AG04450 (cell line): ENCODE measurements at places on chromosomes 13 and 19. TPM values are rescaled to one million over a fixed set of nuclear protein-coding genes. Genes with fewer than 3 reads are reported as not detected.

- no peak for DNase-seq
Measured at GRCh38 chr19:33805840-33806433, 9.3 kb downstream of the KCTD15 start.

DNA sequence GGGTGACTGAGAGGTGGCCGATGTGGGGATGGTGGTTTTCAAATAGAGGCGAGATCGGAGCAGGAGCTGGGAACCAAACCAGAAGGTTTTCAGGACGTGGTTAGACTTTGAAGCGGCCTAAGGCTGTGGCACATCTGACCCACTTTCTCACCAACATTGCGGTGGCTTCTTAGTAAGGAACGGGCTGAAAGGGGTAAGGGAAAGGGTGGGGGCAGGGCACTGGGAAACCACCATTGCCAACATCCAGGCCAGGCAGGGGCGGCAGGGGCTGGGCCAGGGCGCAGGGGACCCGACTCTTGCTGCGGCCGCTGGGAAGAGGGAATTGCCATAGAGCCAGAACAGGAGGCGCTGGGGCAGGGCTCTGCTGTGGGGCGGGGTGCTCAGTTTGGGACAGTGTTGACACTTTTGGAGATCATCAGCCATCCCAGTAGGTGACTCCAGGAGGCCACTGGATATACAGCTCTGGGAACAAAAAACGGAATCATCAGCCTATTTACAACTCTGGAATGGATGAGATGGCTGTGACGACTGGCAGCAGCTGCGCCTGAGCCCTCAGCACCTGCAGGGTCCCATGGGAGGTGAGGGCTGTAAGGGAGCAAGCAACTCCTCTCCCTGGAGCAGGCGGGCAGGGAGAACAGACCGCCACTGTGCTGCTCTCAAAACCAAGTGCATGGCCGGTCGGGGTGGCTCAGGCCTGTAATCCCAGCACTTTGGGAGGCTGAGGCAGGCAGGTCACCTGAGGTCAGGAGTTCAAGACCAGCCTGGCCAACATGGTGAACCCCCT is 52.2 kb downstream of the IRS2 start:
- no peak for DNase-seq

Gene RNF17
- 0.04 and 0.05 TPM in 2 replicates for polyA plus RNA-seq

Gene NXNL1
- not detected in 2 replicates for polyA plus RNA-seq

DNA sequence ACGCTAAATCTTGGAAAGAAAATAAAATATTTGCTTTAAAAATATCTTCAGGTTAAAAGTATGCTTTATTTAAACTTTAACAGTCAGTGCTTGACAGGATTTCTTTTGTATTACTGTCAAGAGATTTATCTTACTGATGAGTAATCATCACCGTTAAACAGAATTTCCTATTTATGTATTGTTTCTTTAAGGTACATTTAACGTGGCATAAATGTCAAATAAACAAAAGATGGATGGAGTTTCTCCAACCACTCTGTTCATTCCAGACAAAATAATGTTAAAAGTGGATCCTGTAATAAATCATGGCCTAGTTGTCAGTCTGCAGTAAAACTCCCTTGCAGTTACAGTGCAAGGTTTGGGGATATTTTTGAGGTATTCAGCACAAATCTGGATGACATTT is 298.3 kb downstream of the DIAPH3 start:
- DNase-seq, result no peak

GRCh38 chr19:44371815-44372480 is 15.5 kb upstream of the ZNF112 start:
- no peak for DNase-seq

- DNase-seq, result no peak
Measured at GRCh38 chr13:102400675-102401145, 1.1 kb downstream of the FGF14 start.

Gene TDRD12
- 0.07 and 0.09 TPM in 2 replicates for polyA plus RNA-seq

GRCh38 chr19:34075661-34076091 is 96.6 kb upstream of the LSM14A start:
- DNase-seq, result no peak

GRCh38 chr13:108349269-108349668 is 79.8 kb downstream of the TNFSF13B start:
- DNase-seq, result no peak

Gene ZNF99
- not detected in 2 replicates for polyA plus RNA-seq

Gene C13orf42
- polyA plus RNA-seq, result not detected in 2 replicates

DNA sequence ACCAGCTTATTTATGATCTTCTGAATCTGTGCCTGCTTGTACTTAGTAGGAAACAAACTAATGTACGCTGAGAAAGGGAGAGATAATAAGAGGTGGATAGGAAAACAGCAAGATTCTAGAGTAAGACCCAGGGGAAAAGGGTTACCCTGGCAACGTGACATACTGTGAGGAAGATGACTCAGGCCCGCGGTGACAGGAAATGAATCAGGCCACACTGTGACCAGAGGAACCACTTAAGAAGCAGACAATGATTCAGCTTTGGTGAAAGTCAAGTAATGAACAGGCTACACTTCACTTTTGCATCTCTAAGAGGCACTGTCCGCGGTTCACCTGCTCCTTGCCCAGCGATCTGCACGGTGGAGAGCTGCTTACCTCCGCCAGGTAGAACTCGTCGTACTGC is 158.2 kb downstream of the NALCN start:
- no peak for DNase-seq

GRCh38 chr19:35207391-35207871 is 21.1 kb downstream of the FAM187B start:
- DNase-seq, result no peak

Gene ZNF420
- 4.2 and 5.9 TPM in 2 replicates for polyA plus RNA-seq

DNA sequence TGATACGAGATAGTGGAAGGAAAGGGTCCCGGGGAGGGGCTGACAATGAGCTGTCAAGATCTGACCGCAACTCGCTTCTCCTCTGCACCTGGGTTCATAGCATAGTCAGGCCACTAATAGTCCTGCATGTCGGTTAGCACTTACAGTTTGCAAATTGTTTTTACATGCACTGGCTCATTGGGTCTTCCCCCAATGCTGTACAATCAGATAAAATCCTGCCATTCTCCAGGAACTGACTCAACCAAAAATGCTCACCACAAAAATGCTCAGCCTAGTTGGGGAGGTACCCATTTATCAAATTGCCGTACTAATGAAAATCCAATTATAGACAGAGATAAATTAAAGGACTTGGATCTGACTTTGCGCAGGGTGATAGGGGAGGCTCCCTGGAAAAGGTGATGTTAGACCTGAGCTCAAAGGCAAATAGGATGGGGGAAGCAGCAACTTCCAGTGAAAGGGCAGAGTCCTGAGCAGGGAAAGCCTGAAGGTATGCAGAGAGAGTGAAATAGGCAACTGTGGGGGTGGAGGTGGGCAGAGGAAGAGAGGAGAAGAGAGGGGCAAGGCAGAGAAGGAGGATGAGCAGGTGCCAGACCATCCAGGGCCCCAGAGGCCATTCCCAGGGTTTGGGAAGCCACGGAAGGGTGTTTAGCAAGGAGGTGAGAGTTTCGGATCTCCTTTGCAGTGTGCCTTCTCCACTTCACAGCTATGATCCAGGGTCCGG is 326.1 kb upstream of the TSHZ3 start:
- DNase-seq, result no peak

Gene COMMD6
- polyA plus RNA-seq, result 236 and 351 TPM in 2 replicates

- no peak for DNase-seq
Measured at GRCh38 chr19:6693056-6693471, 23.1 kb upstream of the TNFSF14 start.

DNA sequence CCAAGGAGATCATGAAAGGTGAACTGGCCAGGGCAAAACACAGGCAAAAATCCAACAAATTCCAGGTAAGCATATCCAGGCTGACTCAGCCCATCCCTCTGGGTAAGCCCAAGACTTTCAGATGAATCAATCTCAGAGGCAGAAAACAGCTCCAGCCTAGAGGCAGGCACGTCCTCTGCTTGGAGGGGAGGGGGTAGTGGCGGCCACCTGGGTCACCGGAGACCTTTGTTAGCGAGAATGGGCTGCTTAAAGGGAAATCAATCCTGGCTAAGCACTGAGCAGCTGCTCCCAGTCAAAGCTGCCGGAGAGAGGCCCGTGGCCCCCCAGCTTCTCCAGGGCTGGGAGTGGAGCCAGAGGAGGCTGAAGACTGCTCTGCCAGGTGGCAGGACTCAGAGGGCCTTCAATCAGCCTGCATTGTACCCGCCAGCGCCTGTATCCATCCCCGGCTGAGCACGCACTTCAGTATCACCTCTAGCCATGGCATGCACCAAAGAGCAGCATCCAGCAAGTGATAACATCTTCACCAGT is 48.2 kb downstream of the PIN1 start:
- DNase-seq, result no peak

Gene KLK11
- polyA plus RNA-seq, result not detected in 2 replicates

Gene FBXO17
- 10.8 and 11.6 TPM in 2 replicates for polyA plus RNA-seq

- no peak for DNase-seq
Measured at GRCh38 chr19:17966550-17967256, at the start of gene KCNN1. KCNN1 (plus strand) TSS chr19:17967107; CDS start chr19:17973889, 6,782 bp downstream.

DNA sequence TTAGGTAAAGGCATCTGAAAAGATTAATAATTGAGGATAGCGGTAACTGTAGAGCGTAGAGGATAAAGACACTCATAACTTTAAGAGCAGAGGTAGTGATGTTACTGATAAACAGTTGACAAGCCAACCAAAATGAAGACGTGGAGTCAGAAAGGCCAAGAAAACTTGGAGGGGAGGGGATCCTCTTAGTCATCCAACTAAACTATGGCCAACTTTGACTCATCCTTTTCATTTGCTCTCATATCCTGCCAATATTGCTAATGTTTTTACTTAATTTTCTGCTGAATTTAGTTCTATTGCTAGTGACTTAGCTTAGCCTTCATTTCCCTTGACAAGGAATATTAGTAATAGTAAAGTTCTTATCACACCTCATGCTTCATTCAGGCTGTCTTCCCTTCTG is 13.4 kb downstream of the ITGBL1 start:
- DNase-seq, result no peak

DNA sequence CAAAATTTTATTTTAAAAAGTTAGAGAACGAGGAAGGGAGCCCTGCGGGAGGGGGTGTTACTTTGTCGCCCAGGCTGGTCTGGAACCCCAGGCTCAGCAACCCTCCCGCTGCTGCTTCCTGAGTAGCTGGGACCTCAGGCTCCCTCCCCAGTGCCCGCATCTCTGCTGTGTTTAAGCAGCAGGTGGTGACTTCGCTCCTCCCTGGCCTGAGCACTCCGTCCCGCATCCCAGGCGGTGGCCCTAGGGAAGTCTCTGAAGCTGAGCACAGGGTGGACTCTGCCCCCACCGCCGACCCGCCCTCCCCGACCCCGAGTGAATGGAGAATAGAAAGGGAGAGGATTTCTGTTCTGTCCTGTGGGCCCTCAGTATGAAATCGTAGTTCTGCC is 30.5 kb downstream of the ZNF701 start:
- DNase-seq, result no peak

DNA sequence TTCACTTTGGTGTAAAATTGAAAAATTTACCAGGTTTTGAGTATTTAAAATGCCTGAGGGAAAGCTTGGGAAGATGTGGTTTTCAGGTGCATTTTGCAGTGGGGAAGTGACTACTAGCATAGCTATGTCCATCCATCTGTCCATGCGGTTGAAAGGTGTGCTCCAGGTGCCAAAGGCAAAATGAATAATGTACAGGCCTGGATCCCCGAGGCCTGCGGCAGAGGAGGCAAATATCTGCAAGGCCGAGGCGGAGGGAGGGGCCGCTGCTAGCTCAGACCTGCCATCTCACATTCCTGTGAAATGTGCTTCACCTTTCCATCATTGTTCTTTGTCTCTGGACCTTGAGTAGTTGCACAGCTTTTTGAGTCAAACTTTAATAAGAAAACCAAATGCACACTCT is 65.5 kb downstream of the ERCC5 start:
- no peak for DNase-seq

Gene YJEFN3
- polyA plus RNA-seq, result 1.2 and 1.4 TPM in 2 replicates

- DNase-seq, result no peak
Measured at GRCh38 chr19:49189259-49189658, 31.7 kb downstream of the TRPM4 start.

DNA sequence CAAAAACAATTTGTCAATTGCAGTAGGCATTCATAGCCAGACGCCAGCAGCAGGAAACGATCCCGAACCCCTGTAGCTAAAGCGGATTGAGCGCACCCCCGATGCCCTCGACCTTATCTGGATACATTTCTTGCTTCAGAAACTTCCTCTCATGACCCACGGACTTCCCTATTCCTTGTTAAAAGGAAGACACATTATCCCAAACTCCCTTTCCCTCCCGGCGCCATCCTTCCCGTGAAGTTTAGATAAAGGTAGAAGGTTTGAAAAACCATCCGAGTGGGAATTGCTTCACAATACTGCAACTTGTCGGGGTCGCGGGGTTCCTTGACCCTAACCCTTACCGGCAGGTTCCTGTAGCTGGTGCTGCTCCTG is 977 bp downstream of the PCDH20 start:
- DNase-seq, result no peak

DNA sequence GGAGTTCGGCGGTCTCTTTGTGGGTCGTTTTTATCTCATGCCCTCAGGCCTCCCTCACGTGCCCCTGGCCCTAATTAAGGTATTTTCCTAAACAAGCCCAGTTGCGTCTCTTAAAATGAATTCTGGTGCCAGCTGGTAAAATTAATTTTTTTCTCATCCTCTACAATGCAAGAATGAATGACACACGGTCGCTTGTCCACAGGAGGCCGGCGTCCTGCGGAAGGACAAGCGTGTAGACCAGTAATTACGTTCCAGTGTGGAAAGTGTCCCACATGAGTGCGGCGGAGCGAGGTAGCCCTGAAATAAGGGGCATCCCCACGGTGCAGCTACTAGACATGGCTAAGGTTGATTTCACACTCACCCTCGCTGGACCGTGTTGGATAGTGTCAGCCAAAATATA is 34.5 kb upstream of the NDUFS7 start:
- no peak for DNase-seq

DNA sequence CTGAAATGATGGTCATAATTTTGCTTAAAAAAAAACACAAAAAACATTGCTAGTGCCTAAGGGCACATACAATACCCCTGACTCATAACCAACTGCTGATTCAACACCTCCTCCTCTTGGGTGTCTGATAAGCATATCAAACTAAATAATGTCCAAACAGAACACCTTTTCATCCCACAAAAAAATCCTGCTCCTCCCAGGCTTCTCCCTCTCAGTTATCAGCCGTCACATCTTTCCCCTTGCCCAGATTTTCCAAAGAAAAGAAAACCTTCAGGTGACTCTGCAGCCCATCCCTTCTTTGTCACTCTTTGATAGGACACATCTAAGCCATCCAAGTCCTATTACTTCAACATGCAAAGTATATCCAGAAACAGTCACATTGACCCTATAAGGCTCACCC is 46.9 kb downstream of the ABCC4 start:
- DNase-seq, result no peak

DNA sequence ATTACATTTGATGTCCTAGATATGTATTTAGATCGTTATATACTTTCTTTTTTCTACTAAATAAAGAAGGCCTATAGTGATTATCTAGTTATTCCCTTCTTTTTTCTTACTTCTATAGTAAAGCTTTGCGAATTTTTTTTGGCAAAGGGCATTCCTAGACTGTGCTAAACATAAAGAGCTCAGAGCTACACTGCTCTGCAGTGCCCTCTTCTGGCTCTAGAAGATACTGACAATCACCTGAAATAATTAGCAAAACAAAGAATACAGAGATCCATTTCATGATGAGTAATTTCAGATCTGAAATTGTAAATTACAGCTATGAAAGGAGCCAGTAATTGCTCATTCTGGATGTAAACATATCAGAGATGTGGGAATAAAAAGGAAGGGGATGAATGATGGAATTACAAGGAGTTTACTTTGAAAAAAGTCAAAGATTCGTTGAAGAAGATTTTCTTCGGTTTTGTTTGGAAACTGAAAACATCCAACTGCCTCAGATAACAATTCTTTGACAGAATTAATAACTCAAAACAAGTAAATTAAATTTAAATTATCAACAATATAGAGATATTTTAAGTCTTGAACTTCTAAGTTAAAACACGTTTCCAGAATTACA is 288.5 kb downstream of the NALCN start:
- DNase-seq, result peak; percentile 13

Gene TEX101
- not detected in 2 replicates for polyA plus RNA-seq

GRCh38 chr13:21075379-21076249 is 14.2 kb upstream of the LATS2 start:
- no peak for DNase-seq

Gene CASP14
- polyA plus RNA-seq, result not detected in 2 replicates
